ENCODE measurements at places on chromosomes 4 and X. TPM values are rescaled to one million over a fixed set of nuclear protein-coding genes. Genes with fewer than 3 reads are reported as not detected.
A peak's percentile ranks its signal among the peaks of the same experiment; 100 is the strongest.

GRCh38 chr4:12875640-12876243 is 608.4 kb downstream of the RAB28 start:
- no peaks in the 10 kb centered on the region for H3K36me3 ChIP-seq
- no peak overlapping the region for H3K4me3 ChIP-seq
- no peak for DNase-seq
- H3K4me1 ChIP-seq: no peaks in the 10 kb centered on the region

GRCh38 chrX:154436983-154437752 is at the start of gene GDI1:
TSS of gene GDI1 (plus strand) at chrX:154437154. CDS start at chrX:154437255, 101 bp downstream.
- peak within 1 kb of the TSS; percentile 64 for H3K27ac ChIP-seq
- H3K4me1 ChIP-seq: peaks cover 46% of the 10 kb centered on the region
- H3K27me3 ChIP-seq: no peaks in the 10 kb centered on the region
- H3K36me3 ChIP-seq: peaks cover 40% of the 10 kb centered on the region
- DNase-seq: peak; percentile 74
- peak within 1 kb of the TSS; percentile 59 for H3K4me3 ChIP-seq

GRCh38 chr4:73573794-73574528 is 46.3 kb downstream of the RASSF6 start:
- H3K4me1 ChIP-seq: no peaks in the 10 kb centered on the region
- no peaks in the 10 kb centered on the region for H3K27me3 ChIP-seq
- no peak overlapping the region for H3K4me3 ChIP-seq
- H3K36me3 ChIP-seq: no peaks in the 10 kb centered on the region
- DNase-seq: no peak

- H3K4me1 ChIP-seq: no peaks in the 10 kb centered on the region
- peaks cover 74% of the 10 kb centered on the region for H3K36me3 ChIP-seq
- no peak overlapping the region for H3K27ac ChIP-seq
Observed at GRCh38 chr4:153634738-153635353, 49.2 kb upstream of the TLR2 start.

DNA sequence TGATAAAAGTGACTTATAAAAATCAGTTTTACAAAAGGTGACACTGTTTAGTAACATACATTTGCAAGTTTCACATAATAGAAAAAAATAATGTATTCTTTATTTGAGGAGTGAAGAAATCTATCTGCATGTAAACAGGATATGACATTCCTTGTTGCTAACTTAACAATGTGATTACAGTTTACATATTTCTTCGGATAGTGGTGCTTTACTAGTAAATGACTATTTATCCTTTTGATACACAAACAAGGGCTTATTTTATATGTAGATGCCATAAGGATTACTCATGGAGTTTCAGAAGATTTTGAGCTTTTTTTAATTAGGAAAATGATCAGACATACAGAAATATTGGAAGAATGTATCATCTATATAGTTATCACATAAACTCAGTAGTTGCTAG is 126.5 kb downstream of the SLIT2 start:
- no peak overlapping the region for H3K27ac ChIP-seq
- H3K36me3 ChIP-seq: no peaks in the 10 kb centered on the region
- no peak for DNase-seq
- no peaks in the 10 kb centered on the region for H3K27me3 ChIP-seq

- peaks cover 7% of the 10 kb centered on the region for H3K27me3 ChIP-seq
- no peak overlapping the region for H3K27ac ChIP-seq
- H3K4me3 ChIP-seq: no peak overlapping the region
- DNase-seq: no peak
- H3K4me1 ChIP-seq: no peaks in the 10 kb centered on the region
Observed at GRCh38 chr4:185134307-185134869, 8.7 kb upstream of the SLC25A4 start.

DNA sequence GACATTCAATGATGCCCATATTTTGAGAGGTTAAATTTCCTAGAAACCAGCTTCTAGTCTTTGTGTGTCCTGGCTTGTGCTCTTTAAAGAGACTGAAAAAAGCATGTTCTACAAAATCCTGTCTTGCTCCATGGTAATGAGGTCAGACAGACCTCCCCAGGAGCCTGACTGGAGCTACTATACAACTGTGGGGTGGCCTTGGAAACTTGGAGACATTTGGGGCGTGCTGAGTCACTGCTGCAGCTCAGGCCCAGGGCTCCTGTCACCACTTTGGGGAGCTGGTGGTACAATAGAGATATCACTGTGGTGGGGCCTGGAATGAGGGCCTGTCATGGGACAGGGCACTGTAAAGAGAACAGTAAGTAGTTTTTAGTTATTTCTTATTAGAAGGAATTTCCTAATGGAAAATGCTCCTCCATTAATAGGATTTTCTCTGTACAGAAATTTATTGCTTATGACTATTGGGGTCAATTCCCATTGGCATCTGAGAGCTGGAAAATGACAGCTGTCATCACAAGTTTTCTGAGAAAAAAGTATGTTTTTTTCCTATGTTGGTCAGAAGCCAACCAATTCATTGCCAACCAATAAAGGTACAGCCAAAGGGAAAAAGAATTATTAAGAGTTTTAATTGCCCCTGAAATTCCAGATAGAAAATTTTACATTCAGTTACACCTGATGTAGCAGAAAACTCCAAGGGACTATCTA is 207.4 kb upstream of the JADE1 start:
- H3K27ac ChIP-seq: no peak overlapping the region
- DNase-seq: no peak
- no peaks in the 10 kb centered on the region for H3K27me3 ChIP-seq

DNA sequence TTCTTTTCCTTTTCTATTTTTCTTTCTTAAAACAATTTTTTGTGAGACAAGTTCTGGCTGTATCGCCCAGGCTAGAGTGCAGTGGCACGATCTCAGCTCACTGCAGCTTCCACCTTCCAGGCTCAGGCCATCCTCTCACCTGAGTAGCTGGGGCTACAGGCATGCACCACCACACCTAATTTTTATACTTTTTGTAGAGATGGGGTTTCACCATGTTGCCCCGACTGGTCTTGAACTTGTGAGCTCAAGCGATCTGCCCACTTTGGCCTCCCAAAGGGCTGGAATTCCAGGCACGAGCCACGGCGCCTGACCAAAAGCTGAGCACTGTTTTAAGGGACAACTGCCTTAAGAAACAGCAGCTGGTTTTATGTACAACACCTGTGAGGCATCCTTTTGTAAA is 9.3 kb upstream of the NAT8L start:
- peaks cover 17% of the 10 kb centered on the region for H3K27me3 ChIP-seq
- no peak for DNase-seq
- H3K36me3 ChIP-seq: no peaks in the 10 kb centered on the region
- H3K4me1 ChIP-seq: peaks cover 4% of the 10 kb centered on the region

RBM46 gene
- total RNA-seq: not detected

OTOP1 gene
- total RNA-seq: not detected

SYTL4 gene
- total RNA-seq: not detected

STK26 gene
- total RNA-seq: 25.2 TPM
